ENCODE measurements at places on chromosomes 13 and 19.

GRCh38 chr19:566403-566802 lies 6.0 kb upstream of the BSG start:
- DNase-seq, result no peak

DNA sequence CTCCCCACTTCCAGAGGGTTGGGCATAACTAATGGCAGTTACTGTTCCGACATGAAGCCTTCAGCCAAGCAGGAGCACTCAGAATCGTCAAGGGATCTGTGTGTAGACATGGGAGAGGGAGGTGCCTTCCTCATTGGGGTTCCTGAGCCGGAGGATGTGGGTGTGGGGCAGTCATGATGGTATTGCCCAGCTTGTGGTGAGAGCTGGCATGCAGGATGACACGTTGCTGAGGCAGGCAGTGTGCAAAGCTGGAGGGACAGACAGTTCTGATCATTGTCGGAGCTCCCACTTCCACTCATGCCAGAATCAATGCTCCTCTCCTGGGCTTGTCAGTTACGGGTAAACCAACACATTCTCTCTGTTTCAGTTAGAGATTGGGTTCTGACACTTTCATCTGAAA lies 83.9 kb upstream of the TSC22D1 start:
- no peak for DNase-seq

GRCh38 chr19:36047835-36048234 lies 6.2 kb downstream of the THAP8 start:
- no peak for DNase-seq

DNA sequence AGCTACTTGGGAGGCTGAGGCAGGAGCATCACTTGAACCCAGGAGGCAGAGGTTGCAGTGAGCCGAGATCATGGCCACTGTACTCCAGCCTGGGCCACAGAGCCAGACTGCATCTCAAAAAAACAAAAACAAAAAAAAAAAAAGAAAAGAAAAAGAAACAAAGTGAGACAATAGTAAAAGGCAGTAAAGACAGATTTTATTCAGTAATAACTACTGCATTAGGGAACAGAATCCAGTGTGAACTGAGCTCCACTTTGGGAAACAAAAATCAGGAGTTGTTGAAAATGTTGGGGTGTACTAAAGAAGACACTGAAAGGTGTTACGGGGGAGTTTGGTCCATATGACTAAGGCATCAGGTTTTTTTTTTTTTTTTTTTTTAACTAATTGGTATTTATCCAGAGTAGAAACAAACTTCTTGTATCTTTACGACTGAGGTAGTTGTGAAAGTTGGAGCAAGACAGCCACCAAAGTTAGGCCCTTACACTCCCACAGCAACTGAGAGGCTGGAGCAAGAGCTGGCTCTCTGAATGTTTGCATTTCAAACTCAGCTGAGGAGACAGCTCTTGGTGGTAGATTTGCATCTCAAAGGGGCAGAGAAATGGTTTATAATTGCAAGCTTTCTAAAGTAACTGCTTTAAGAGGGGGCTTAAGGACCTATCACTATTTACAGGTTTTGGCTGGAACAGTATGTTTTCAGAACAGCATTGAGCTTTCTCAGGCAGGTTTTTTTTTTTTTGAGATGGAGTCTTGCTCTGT lies 24.2 kb downstream of the ZNF607 start:
- no peak for DNase-seq

DNA sequence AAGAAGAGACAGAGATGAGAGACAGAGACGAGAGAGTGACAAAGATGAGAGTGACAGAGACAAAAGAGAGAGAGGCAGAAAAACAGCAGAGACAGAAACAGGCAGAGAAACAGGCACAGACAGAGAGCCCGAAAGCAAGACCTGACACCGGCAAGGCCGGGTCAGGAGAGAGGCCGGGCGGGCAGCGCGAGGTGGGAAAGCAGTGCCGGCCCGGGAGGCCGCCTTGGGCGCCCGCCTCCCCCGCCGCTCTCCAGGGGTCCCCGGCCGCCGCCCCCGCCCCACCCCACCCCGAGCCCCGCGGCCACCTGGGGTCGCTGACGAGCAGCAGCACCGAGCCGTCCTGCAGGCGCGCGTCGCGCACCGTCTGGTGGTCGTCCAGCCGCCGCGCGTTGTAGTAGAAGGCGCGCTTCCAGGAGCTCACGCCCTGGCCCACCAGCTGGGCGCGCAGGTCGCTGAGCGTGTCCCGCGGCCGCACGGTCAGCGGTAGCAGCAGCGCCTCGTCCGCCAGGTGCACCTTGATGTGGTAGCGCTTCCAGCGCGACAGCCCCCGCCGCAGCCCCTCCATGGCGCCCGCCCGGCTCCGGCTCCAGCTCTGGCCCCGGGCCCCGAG lies at the start of gene TINCR:
TINCR (minus strand) TSS at position 594 of the 610 bp plus-strand sequence.
- peak; percentile 39 for DNase-seq

GRCh38 chr13:70394031-70394548 lies 285.8 kb upstream of the KLHL1 start:
- no peak for DNase-seq

- DNase-seq, result peak; percentile 48
Measured at GRCh38 chr19:11673608-11674041, 65.1 kb downstream of the ZNF823 start.

DNA sequence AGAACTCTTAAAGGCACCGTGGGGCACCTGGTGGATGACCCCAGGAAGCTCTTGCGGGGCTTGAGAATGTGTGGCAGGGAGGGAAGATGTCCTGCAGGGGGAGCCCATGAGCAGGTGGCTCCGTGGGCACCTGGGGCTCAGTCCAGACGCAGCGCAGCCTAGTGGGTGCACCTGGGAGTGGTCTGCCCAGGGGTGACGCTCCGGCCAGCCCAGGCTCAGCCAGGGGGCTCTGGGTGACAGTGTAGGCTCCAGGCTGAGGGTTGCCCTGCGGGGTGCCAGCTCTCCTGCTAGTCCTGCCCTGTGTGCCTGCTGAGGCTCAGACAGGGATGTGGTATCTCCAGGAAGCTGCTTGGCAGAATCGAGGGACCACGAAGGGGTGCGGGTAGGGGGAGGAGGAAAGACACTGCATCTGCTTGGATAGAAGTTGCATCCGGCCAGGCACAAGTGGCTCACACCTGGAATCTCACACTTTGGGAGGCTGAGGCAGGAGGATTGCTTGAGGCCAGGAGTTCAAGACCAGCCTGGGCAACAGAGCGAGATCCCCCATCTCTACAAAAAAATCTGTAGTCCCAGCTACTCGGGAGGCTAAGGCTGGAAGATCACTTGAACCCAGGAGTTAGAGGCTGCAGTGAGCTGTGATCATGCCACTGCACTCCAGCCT lies 15.0 kb upstream of the PGLS start:
- DNase-seq, result peak; percentile 80

- DNase-seq, result no peak
Measured at GRCh38 chr19:1453525-1454364, 3.8 kb downstream of the APC2 start.

GRCh38 chr13:109158383-109158782 lies 529.0 kb downstream of the MYO16 start:
- no peak for DNase-seq

- DNase-seq, result no peak
Measured at GRCh38 chr19:10884274-10884673, 12.9 kb downstream of the CARM1 start.

- no peak for DNase-seq
Measured at GRCh38 chr13:114136576-114136975, 4.2 kb upstream of the RASA3 start.

DNA sequence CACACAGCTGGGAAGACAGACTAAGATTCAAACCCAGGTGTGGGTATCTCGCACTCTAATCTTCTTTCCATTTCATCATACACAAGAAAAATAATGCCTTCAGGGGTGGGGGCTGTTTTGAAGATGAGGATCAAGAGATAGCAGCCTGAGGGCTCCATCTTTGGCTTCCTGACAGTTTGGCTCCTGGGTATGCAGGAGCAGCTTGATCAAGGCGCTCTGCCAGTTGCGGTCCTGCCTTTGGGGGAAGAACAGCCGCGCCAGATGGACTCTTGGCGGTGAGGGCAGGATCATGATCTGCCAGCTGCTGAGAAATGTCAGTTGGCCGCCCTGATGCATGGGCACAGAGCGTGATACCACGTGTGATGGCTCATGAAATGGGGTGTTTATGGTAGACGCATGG lies 119.1 kb downstream of the IER2 start:
- no peak for DNase-seq

Measured in NCI-H524 (cell line).